ENCODE measurements at places on chromosomes 11 and 22.

GRCh38 chr22:47616396-47617020 is 854.1 kb downstream of the TBC1D22A start:
- no peak for DNase-seq

DNA sequence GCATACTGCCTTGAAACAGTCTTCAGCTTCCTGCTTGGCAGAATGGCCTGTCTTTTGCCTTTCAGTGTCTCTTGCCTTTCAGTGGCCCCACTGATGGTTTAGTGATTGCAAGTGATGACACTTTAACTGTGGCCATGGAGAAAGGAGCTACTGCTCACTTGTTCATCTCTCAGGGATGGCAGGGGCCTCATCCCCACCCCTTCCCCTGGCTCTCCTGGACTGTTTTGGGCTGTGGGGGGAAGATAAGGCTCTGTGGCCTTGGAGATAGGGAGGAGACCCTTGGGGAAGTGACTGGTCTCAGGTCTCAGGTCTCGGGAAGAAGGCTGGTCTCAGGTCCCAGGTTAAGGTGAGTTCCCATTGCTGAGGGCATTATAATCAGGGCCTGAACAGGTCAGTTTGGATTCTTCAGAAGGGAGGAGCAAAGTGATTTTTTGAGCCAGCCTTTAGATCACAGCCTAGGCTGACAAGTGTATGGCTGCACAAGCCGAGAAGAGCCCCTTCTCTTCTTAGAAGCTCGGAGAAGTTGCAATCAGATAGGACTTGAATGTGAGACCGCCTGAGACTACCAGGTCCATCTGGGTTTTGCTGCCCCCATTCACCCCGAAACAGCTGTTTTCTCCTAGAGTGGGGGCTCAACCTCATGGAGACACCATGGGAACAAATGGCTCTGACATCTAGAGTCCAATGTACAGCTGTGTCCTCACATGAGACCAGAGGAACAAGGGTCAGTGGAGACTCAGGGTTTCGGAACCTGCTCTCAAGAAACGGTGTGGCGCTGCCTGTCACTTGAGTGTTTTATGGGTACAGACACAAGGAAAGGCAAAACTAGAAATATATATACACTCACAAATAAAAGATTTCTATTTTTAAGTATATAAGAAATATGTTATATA is 15.9 kb upstream of the P2RY2 start:
- no peak for DNase-seq

GRCh38 chr11:130006929-130007328 is 4.3 kb upstream of the PRDM10 start:
- no peak for DNase-seq

DNA sequence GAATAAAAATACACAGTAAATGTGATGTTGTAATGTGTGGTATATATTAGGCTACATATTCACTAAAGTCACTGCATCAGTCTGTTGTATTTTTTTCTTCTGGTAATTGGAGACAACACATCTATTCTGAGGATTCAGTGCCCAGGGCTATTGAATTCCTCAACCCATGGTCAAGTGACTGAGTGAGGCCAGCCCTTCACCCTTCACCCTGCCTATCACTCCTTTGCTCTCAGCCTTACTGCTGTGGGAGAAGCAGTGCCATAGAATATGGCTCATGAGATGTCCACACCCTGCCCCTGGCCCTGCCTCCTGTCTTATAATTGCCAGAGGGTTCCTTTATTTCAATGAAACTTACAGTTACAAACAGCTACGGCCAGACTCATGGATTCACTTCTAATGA is 295.6 kb downstream of the NTM start:
- no peak for DNase-seq

DNA sequence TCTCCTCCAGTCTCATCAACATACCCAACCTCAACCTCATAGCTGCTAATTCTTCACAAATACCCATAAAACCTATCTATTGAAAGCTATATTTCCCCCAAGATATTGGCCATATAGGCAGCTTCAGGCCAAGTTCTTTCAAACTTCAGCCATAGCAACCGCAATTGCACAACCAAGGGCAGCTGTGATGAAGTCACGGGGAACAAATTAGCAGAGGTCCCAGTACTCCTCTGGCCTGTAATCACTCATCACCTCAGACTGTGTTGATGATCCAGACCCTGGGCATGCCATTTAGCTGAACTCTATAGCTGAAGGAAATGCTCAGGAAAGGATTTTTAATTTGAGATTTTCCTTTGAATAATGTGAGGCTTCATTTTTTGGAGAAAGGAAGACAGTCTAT is 84.1 kb downstream of the SLC1A2 start:
- DNase-seq, result no peak

GRCh38 chr22:17705951-17706900 is 67.7 kb downstream of the BCL2L13 start:
- peak; percentile 23 for DNase-seq

DNA sequence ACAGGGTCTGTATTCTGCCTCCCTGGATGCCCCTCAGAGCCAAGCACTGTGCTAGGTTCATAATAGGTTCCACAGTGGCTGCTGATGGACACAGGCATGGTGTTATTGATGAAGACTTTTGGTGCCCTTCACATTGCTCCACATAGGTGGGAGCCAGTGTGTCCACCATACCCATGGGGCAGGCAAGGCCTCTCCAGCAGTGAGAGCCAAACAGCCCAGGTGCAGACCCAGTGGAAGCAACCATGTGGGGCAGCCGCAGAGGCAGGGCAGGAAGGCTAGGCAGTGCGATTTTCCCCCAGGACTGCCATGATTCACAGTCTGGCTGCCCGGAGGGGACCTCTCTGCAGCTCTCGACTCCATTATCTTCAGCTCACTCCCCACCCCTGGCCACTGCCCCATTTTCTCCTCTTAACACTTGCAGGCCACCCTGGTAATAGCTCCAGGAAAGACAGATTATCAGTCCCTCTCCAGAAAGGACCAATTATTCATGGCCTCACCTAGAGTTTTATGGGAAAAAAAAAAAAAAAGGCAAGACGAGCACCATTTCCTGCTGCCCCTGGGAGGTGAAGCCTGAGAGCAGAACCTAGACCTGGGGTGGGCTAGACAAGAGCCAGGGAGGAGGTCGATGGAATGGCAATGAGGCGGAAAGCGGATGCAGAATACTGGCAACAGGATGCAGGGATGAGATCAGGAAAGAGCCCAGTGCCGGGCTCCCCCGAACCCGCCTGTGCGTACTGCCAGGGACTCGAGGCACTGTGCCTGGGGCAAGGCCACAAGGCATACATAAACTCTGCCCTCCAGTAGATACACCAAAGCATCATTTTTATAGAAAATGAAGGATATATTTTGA is 343.0 kb upstream of the NCAM1 start:
- no peak for DNase-seq

GRCh38 chr22:48523761-48524160 is 1303.9 kb downstream of the BRD1 start:
- DNase-seq, result no peak

DNA sequence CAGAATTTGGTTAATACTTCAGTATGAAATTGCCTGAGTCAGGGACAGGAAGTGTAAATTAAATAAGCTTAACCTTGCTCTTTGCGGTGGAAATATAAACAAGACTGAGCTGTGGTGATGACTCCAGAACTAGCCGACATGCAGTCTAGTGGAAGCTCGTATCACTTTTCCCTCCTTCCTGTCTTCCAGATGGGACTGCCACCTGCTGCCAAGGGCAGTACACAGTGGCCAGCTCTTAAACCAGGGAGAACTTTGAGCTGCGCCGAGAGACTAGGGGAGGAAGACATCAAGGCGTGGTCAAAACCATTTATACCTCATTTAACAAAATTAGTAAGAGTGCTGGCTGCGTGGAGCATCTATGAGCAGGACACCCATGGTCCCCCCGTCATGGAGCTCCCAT is 31.3 kb upstream of the CTTN start:
- no peak for DNase-seq

DNA sequence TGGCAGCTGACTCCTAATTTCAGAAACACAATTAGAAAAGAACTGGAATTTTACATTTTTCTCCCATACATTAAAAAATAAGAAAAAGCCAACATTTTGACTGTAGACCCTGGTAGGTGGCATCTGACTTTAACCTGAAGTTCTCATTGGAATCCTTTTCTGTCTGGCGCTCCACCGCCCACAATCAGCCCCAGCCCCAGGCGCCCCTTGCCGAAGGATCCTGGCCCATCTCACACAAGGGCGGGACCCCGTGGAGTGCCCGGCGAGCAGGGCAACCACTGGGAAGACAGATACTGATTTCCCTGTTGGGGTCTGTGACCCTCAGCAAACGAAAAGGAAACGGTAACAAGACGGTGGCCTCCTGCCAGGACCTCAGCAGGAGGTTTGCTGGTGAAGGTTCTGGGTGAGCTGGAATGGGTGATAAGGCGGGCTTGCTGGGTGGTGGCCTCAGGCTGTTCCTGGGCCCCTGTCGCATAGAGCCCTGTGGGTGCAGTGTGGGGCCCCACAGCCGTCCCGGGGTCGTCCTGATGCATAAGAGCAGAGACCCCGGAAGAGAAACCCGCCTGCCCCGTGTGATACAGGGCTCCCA is 15.7 kb downstream of the TSPO start:
- no peak for DNase-seq

DNA sequence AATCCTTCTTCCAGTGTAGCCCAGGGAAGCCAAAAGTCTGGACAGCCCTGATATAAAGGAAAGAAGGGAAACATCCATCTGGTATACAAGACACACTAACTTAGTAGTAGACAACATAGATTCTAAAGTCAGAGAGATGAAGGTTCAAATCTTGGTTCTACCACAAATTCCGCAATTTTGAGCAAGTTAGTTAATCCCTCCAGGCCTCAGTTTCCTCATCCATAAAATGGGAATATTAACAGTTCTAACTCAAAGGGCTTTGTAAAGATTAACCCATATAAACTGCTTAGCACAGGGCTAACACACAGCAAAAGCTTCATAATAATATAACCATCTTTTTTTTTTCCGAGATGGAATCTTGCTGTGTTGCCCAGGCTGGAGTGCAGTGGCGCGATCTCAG is 10.7 kb downstream of the LRP4 start:
- DNase-seq, result no peak

GRCh38 chr11:65370659-65371049 is 11.8 kb downstream of the SLC25A45 start:
- DNase-seq, result no peak

DNA sequence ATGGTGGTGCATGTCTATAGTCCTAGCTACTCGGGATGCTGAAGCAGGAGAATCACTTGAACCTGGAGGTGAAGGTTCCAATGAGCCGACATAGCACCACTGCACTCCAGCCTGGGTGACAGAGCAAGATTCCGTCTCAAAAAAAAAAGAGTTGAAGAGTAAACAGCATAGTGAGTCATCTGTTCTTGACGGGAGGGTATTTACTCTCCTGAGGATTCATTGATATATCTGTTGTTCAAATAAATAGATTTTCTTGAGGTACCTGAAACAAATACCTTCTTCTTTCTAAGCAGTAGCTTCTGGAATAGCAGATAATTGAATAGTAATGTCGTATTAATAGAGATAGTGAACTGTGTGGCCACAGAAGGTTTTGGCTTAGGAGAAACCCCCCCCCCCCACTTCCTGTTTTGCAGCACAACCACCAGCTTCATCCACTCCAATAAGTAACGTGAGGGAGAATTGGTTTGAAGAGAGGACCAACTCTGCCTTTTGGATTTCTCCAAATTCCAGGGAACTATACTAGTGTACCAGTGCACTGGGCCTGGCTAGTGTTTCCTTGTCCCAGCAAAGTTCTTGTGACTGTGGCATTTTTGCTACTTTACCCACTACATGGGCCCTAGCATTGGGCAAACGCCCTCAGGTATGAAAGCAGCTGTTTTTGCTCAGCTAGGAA is 90.0 kb downstream of the PRMT3 start:
- DNase-seq, result no peak

DNA sequence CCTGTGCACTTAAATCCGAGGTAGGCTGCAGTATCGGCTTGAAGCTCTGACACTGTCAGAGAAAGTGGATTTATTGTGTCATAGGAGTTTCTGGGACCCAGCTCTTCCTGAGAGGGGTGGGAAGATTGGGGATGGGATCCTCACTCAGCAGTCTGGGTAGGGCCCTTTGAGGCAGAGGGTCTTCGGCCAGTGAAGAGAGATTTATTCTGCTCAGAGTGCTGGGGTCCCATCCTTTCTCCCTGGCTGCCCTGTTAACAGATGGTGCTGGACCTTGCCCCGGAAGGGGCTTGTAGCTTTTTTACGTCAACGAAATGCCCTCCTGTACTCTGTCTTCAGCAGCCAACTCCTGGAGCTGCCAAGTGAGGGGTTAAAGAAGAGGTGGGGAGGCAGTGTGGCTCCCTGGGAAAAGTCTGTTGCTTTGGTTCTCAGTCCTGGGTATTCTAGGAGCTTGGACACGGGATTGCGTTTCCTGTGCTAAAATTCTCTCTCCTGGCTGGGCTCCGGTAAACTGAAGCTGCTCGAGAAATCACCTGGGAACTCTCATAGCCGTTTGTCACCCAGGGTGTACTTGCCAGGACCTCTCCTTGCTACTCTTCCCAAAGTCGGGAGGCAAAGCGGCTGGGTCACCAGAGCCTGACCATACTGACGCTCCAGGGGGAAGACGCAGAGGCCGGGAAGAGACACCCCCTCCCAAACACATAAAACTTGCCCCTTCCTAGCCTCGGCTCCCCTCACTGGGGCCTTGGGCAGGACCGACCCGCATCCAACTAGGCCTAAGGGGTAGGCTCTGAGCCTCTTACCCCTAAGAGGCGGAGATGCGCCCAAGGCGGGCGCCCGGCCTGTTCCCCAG is 806 bp upstream of the SMDT1 start:
- DNase-seq, result no peak

DNA sequence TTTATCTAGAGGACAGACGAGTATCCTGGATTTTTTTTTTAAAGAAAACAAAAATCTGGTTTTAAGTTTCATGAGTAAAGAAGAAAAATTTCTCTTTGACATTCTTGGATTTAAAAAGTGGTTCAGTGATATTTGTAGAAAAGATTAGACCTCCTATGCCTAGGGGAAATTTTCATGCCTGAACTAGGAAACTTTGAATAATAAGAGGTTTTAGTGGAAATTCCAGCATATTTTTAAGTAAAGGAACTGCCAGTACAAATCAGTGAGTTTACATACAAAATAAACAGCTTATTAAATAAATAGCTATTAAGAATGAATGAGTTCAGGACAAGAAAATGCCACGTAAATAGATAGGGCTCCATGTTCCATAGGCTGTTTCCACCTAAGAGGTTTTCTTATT is 17.5 kb downstream of the JAM3 start:
- DNase-seq, result no peak

DNA sequence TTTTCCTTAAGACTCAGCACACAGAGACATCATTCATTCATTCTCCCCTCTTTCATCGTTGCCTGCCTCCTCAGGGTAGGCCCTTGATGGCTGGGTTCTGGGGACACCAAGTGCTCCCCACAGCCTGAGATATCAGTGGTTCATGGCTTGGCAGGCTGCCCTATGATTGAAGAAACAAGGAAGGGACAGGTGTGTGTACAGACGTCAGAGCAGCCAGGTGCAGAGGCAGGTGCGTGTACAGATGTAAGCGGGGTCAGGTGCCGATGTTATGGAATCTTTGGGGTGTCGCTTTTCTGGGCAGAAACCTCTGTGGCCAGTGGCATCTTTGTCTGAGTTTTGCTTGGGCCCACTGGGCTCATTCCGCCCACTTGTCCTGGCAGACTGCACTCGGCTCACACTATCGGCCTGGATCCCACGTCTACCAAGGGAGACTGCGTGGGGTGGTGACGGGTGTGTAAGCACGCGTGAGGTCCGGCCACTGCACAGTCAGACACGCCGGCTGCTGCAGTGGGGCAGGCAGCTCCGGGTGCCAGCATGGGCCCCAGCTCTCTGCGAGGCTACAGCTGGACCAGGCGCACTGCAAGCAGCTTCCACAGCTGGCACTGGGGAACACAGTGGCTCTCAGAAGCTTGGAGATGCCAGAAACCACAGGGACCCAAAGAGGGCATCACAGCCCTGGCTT is 20.9 kb upstream of the KIAA0930 start:
- no peak for DNase-seq

All from HuH-7.5 (cell line).